Renal cortex interstitium (tissue), 15 donors: ENCODE measurements at places on chromosomes 2 and 18. TPM values are rescaled to one million over a fixed set of nuclear protein-coding genes. Genes with fewer than 3 reads are reported as not detected.

MGAT5 gene
- polyA plus RNA-seq: 46.8 TPM

PIGN gene
- polyA plus RNA-seq: 32.9 TPM

ANKRD23 gene
- 4.2 TPM for polyA plus RNA-seq

TBR1 gene
- polyA plus RNA-seq: not detected

TTLL4 gene
- 43.7 TPM for polyA plus RNA-seq

MSTN gene
- 2.3 TPM for polyA plus RNA-seq

ANKRD36B gene
- polyA plus RNA-seq: 32.7 TPM

KIF3C gene
- polyA plus RNA-seq: 17.4 TPM

FTCDNL1 gene
- polyA plus RNA-seq: 1.7 TPM

ACADL gene
- 36.8 TPM for polyA plus RNA-seq
